Stimulated activated CD8-positive, alpha-beta memory T cell treated with anti-CD3 and anti-CD28 coated beads, Interleukin-7, amount 100 ng/mL, for 4 hours (primary cell): ENCODE measurements at places on chromosomes 7 and 10.
A peak's percentile ranks its signal among the peaks of the same experiment; 100 is the strongest.

DNA sequence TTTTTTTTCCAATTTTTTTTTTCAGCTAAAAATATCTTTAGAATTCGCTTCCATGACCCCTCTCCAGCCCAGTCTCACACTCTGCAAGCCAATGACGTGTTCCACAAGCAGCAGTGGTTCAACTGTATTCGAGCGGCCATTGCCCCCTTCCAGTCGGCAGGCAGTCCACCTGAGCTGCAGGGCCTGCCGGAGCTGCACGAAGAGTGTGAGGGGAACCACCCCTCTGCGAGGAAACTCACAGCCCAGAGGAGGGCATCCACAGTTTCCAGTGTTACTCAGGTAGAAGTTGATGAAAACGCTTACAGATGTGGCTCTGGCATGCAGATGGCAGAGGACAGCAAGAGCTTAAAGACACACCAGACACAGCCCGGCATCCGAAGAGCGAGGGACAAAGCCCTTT, 42.8 kb downstream of the CALML5 start:
- no peak for DNase-seq

GRCh38 chr10:70925377-70926225, 37.2 kb upstream of the PCBD1 start:
- no peak for DNase-seq

- no peak for DNase-seq
These were observed 244.3 kb downstream of the MTERF1 start for GRCh38 chr7:91636129-91636724.

GRCh38 chr7:97971120-97971989, 18.6 kb downstream of the OCM2 start:
- peak; percentile 14 for DNase-seq

GRCh38 chr10:128779416-128779815, 653.2 kb upstream of the MKI67 start:
- DNase-seq, result no peak

GRCh38 chr7:4006687-4007086, 675.4 kb upstream of the FOXK1 start:
- DNase-seq, result no peak

- DNase-seq, result no peak
These were observed 248.7 kb downstream of the CAMK1D start for GRCh38 chr10:12597788-12598765.

- DNase-seq, result no peak
These were observed 116.2 kb upstream of the LAMB4 start for GRCh38 chr7:108246227-108246837.

DNA sequence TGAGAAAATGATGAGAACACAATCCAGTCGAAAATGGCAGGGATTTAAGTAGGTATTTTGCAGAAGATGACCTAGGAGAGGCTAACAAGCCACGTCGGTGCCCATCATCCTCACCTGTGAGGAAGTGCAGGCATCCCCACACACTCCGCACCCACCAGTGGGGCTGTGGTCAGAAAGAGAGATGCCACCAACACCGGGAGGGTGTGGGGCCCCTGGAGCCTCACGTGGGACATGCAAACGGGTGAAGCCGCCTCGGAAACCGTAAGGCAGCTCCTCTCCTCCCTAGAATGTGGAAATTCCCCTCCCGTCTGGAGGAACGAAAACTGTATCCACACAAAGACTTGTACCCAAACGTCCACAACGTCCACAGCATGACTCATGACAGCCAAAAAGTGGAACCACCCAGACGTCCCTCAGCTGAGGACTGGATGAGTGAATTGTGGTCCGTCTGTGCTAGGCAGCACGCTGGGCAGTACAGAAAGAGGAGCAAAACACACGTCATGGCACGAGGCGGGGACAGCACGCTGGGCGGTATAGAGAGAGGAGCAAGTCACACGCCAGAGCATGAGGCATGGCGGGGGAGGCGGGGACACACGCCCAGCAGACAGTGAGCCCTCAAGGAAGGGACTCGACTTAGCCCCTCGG, 246.0 kb downstream of the ELFN1 start:
- no peak for DNase-seq

DNA sequence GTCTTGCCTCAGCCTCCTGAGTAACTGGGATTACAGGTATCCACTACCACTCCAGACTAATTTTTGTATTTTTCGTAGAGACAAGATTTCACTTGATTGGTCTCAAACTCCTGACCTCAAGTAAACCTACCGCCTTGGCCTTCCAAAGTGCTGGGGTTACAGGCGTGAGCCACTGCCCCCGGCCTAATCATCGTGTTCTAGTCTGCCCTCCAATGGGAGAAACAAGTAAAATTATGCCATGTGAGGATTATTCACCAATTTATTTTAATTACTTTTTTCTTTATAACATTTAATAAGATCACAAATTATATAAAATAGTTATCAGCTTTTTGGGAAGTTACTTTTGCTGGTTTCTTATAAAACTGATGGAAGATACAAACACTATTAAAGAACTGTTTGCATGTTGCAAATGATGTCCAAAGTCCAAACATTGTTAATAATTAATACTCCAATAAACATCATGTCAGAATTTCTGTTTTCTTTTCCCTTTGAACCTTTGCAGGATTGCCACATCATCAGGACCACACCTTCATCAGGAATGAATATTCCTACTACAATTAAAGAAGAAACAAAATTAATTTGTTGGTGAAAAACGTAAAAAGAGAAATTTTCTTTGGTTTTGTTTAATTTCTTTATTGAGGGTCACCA, 786 bp upstream of the AKR1C4 start:
- DNase-seq, result no peak

DNA sequence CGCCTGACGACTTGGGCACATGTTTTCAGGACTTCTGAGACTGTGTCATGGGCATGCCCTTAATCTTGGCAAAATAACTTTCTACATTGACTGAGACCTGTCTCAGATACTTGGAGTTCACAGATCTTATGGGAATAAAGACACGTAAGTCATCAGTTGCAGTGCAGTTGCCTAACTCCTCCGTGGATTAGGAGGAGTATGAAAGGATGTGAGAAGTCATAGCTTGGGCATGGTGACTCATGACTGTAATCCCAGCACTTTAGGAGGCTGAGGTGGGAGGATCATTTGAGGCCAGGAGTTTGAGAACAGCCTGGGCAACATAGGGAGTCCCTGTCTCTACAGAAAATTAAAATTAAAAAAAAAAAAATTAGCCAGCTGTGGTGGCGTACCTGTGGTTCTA, 49.6 kb downstream of the EXOC6 start:
- no peak for DNase-seq

- no peak for DNase-seq
These were observed 138.7 kb downstream of the CUX1 start for GRCh38 chr7:101956130-101956529.

DNA sequence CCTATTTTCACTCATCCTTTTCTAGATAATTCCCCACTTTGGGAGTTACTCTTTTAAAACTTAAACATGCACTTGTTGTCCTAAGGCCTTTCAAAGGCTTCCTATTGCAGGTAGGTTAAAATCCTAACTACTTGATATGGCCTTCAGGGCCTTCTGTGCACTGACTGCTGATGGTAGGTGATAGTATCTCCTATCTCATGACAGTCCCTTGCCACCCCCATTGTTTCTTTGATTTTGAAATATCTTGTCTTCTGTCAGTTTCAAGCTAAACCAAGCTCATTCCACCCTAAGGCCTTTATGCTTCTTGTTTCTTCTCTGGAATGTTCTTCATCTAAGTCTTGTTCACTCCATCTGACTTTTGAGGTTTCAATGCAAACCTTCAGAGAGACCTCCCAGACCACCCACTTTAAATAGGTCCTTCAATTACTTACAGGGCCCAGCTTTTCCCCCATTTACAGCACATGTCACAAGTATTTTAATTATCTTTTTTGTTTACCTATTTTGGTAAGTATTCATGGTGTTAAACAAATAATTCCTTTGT, 2.4 kb upstream of the MTPN start:
- no peak for DNase-seq

DNA sequence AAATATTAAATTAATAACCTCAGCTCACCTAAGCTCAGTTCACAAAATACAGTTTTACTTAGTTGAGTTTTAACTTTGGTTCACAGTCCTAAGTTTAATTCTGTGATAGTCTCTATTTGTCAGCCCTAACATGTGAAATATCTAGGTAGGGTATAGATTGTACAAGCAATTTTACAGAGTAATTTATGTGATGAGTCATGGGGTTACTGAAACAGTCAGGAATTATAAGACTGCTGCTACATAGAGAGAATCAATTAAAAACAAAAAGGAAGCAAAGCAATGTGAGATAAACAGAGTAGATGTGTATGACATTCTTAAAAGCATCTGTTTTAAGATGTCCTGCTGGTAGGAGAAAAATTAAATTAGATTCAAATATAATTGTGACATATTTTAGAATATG, 1018.2 kb upstream of the KCND2 start:
- no peak for DNase-seq

DNA sequence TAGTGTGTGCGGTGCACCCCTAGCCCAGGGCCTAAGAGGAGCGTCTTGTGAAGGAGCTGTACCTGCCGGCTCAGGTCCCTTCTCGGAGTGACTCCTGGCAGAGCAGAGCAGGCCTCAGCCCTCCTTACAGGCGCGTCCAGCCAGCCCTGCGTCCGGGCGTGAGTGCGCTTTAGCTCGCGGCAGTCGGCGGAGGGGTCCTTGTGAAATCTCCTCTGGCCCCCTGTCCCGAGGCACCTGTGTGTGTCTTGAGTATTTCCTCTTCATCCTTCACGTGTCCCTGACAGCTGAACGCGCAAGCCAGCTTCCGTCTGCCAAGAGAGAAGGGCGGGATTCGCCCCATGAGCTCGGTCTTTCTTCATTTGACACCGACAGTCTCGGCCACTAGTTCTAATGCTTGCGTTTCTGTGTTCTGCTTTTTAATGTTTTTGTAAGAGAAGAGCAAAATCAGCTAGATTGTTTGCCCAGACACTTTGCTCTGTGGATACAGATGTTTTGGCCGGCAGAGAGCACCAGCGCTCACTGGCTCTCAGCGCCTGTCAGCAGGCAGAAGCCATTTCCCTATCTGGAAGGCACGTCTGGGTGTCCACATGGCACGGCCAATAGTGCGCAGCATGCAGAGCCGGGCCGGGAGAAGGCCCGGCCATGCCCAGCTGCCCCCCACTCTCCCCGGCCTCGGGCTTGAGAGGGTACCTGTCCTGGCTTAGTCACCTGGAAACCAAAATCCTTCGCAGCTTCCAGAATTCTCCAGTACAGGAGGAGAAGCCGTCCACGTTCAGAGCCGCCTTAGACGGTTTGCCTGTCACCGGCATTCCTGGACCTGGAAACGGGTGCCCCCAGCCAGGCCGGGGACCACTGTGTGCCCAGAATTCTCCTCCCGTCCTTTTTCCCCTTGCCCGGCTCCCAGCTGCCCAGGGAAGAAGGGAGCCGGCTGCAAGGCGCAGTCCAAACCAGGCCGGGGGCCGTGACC, 7.0 kb downstream of the GET4 start:
- no peak for DNase-seq

- no peak for DNase-seq
These were observed 35.7 kb downstream of the SMNDC1 start for GRCh38 chr10:110268971-110269370.

- DNase-seq, result no peak
These were observed 110.3 kb upstream of the ANLN start for GRCh38 chr7:36279200-36279925.

DNA sequence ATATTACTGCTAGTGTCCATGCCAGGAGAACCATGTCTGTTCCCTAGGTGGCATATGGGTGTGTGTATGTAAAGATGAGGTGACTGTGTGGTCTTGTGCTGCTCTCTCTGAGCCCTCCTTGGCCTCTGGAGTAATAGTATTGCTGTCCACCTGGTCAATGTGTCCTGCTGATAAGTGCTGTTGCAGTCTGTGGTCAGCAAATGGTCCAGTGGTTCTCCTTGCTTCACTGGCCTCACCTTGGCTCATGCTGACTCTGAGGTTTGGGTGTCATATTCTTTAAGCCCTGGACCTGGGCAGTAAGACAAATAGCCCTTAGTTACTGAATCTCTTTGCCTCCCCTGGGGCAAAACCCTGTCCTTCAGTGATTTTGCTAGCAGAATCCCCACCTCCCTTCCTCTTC, 56.8 kb downstream of the TPST1 start:
- no peak for DNase-seq

DNA sequence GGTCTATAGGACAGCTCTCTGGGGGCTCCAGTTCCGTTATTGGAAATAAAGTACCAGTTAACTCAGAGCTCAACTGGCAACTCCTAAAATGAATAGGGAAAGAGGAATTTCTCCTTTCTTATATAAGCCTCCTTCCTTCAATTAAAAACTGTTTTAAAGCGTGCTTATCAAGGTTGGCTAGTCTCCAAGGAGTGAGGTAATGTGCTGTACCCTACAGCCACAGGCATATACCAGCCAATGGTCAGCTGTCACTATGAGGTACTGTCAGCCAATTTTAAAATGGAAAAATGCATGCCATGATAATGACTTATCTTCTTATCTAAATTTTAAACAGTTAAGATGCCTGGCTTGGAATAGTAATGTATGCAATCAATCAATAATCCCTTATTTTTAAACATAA, 76.2 kb downstream of the PLCE1 start:
- no peak for DNase-seq

- DNase-seq, result no peak
These were observed 27.8 kb downstream of the GARIN1A start for GRCh38 chr7:128699895-128700294.

DNA sequence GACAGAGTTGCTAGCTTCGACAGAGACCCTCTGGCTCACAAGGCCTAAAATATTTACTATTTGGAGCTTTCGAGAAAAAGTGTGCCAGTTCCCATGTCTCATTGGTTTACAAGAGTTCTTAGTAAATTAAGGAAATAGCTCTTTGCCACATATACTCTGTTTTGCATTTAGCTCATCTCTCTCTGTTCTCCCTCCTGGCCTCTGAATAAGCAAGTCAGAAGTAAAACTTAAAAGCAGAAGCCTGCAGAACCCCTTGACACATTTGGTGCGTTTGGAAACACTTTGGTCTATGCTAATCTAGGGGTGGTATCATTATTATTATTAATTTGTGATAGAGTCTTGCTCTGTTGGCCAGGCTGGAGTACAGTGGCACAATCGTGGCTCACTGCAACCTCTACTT, 6.4 kb downstream of the CARD11 start:
- DNase-seq, result no peak

- DNase-seq, result no peak
These were observed 35.8 kb downstream of the PARP12 start for GRCh38 chr7:140026935-140027334.

DNA sequence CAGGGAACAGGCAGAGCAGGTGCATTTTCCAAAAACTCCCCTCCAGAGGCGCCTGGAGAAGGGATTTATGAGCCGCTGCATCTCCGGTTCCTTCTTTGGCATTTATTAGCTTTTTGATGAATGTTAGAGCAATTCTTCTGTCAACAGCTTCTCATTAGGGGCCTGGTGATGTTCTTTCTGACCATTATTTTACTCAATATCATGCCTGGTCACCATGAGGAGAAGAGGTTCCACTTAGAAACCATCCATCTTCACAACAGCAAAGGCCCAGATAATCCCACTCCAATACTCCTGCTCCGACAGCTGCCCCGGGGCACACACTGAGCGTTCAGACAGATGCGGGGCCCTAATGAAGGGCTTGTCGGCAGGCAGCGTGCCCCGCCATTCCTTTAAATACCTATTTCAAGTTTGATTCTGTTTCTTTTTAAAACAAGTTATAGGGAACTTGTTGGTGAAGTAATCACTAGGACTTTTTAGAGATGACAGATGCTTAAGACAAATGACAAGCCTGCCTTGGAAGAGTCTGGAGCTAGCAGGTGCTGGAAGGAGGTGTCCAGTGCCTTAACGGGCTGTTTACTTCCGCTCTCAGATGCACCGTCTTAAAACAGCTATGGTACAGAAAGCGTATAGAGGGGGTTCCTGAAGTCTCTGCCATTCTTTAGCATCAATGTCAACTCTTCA, 31.7 kb downstream of the ECHDC3 start:
- DNase-seq, result no peak
